ENCODE measurements at places on chromosomes 6 and 20.

- DNase-seq, result no peak
Observed at GRCh38 chr6:44642870-44643522, 255.5 kb downstream of the CDC5L start.

- DNase-seq, result no peak
Observed at GRCh38 chr6:79145301-79145700, 67.2 kb upstream of the PHIP start.

- DNase-seq, result no peak
Observed at GRCh38 chr6:14109411-14109826, 8.2 kb upstream of the CD83 start.

- DNase-seq, result no peak
Observed at GRCh38 chr20:51966296-51966971, 164.1 kb upstream of the SALL4 start.

DNA sequence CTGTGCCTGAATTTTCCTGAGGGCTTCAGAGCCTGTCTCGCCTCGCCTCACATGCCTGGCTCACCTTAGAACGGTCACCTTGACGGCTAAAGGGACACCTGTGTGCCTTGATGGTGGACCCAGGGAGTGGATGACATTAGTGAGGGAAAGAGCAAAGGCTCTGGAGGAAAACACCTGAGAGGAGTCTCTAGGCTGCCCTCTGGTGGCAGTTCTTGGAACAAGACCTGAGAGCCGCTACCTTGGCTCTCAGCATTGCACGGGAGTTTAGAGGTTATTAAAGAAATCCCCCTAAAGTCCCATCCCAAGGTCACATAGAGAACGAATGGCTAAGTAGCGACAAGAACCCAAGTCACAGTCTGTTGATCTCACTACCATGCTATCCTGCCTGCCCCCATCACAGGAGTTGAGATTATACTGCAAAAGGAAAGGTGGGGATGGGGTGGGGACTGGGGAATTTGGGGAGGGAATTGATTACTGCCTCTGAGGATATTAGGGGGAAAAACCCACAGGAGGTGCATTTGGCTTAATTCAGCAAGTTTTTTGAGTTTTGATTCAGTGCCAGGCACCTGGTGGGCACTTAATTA lies 7.9 kb upstream of the CDSN start:
- peak; percentile 72 for DNase-seq

DNA sequence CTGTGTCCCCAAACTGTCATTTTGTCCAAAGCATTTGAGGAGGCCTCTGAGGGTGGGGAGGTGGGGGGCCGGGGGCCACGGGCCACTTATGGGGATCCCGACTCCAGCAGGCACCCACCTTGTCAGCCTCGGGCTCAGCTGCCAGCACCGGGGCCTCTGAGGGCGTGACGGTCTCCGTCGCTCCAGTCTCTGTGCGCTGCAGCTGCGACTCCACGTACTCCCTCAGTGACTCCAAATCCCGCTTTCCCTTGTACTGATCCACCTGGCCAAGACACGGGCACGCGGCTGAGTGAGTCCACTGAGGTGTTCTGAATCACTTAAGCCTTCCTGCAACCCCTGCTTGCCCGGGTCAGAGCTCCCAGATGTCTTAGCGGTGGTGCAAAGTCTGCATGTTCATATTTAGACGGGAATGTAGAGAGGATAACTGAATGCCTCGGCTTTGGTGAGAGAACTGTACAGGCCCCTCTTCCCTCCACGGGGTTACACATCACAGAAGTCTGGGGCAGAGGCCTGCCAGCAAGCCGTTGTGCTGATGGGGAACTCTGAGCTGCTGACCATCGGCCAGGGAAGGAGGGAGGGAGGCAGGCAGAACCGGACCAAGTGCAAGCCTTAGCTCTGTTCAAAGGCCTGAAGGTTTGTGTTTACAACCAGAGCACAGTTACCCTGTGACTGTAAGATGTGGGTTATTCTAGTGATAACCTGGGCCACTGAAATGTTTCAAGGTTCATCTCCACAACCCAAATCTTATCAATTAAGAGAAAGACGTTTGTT lies 21.8 kb downstream of the TXNDC5 start:
- no peak for DNase-seq

DNA sequence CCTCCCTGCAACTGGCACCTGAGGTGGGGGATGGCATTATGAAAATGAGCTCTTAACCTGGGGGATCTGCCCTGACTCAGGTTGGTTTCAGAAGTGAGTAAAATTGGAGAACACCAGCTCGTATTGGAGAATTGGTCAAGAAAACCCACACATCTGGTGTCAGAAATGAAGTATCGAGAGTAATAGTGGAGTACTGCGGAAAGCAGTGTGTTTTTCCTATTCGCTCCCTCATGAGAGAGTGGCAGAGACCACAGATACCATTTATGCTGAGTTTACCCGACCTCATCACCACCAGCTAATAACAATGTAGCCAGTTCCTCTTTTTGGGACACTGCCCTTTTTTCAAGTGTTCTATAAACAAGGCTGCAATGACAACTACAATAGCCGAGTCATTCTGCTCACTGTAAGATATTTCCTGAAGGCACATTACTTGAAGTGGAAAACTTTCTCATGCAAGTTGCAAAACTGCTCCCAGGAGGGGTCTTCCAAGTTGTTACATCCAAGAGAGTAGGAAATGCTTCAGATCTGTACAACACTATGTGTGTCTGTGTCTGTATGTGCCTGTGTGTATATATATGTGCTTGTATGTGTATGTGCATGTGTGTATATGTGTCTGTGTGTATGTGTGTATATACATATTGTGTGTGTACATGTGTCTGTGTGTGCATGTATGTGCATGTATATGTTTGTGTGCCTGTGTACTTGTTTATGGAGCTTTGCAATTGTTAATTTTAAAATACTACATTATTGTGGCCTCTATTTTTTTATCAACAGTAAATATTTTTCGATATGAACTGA lies 106.0 kb upstream of the CST7 start:
- DNase-seq, result no peak

GRCh38 chr6:47098570-47098993 lies 56.5 kb upstream of the ADGRF1 start:
- no peak for DNase-seq

- DNase-seq, result no peak
Observed at GRCh38 chr6:126195625-126196236, 144.2 kb upstream of the CENPW start.

- DNase-seq, result peak; percentile 50
Observed at GRCh38 chr6:170516783-170517616, 36.1 kb downstream of the PSMB1 start.

- DNase-seq, result no peak
Observed at GRCh38 chr6:137768935-137769334, 98.1 kb upstream of the TNFAIP3 start.

- DNase-seq, result no peak
Observed at GRCh38 chr6:12395898-12396297, 105.7 kb downstream of the EDN1 start.

- DNase-seq, result peak; percentile 54
Observed at GRCh38 chr20:13231031-13231752, 10.1 kb downstream of the ISM1 start.

DNA sequence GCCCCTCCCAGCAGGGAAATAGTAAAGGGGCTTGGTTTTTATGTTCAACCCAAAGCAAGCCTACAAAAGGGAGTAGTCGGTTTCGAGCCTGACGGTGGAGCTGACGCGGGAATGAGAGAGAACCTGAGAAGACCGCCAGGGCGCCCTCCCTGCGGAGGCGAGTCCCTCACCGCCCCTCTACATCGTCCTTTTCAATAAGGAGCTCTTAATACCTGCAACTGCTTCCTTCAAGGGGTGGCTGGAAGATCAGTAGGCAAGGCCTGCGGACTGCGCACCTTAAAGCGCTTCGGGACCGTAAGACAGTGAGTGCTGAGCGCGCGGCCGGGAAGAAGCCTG lies 709 bp upstream of the ZNF76 start:
- DNase-seq, result no peak

DNA sequence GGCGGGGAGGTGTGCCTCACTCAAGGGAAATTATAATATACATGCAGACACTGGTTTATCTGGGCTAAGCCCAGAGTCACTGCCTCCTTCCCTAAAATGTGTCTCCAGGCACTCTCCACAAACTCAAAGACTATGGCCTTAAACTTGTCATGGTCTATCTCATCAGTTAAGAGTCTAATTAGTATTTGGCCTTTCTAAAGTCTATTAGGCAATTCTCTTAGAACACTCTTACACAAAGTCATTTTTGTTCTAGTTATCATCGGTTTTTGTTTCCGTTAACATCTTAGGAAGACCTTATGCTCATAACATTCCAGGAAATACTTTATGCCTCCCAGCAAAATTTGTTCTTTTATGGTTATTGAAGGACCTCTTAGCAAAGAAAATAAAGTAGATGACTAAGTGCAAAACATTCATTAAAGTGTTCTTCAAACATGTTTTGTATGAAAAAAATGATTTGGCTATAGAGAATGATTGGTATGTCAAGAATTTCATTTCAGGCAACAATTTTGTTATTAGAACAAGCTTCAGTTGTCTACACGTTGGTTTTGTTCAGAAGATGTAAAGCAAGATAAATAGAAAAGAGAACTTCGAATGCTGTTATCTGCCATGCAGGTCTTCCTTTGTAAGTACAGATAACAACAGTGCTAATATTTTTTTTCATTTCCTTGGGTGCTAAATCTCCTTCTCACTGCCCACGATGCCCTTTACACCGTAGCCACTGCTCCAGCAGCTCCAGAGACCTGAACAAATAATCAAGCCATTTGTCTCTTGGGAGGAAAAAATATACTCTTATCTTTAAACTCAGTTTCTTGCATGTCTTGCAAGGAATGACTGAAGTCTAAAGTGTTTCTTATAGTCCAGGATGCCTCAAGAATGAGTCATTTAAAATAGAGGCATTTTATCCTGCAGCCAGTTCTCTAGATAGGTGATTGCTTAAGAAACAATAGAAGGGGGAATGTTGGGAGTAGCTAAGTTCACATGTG lies 170.4 kb downstream of the HTR1B start:
- DNase-seq, result no peak

DNA sequence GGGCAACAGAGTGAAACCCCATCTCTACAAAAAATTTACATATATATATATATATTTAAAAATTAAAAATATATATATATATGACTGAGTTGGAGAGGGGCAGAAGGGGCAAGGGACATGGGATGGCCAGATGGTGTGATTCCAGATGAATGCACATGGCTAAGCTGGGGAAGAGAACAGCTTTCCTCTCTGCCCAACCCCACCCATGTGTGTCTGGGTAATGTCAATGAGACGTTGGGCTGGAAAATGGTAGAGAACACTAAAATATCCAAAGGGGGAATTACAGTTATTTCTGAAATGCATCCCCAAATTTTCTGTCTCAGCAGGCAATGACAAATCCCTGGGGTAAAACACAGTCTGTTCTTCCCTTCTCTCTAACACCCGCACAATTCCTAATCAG lies 31.2 kb upstream of the CCND3 start:
- DNase-seq, result no peak

- no peak for DNase-seq
Observed at GRCh38 chr20:44542890-44543289, 21.0 kb upstream of the SERINC3 start.

GRCh38 chr20:18588574-18588933 lies 700 bp downstream of the DTD1 start:
- DNase-seq, result peak; percentile 36

GRCh38 chr20:10495173-10495572 lies 60.1 kb downstream of the SLX4IP start:
- no peak for DNase-seq

DNA sequence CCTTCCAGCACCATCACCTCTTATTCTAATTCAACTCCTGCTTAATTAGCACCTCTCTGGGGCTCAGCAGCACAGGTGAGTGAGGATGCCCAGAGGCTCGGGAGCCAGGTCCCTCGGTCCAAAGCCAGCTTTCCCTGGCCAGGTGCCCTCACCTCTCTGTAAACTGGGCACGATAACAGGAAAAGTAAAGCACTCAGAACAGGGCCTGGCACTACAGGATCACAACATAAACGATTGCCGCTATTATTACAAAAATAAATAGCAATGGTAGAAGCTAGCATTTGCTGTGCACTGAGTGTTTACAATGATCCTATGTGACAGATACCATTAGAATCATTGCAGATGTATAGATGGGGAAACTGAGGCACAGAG lies 2.6 kb downstream of the BPIFB2 start:
- no peak for DNase-seq

GRCh38 chr20:47353692-47354463 lies 2.6 kb downstream of the ZMYND8 start:
- no peak for DNase-seq

- DNase-seq, result no peak
Observed at GRCh38 chr6:36109092-36109491, 21.2 kb upstream of the MAPK13 start.

GRCh38 chr20:34632870-34633452 lies 43.9 kb downstream of the PIGU start:
- DNase-seq, result no peak

GRCh38 chr6:5744497-5744896 lies 262.2 kb downstream of the NRN1 start:
- no peak for DNase-seq

DNA sequence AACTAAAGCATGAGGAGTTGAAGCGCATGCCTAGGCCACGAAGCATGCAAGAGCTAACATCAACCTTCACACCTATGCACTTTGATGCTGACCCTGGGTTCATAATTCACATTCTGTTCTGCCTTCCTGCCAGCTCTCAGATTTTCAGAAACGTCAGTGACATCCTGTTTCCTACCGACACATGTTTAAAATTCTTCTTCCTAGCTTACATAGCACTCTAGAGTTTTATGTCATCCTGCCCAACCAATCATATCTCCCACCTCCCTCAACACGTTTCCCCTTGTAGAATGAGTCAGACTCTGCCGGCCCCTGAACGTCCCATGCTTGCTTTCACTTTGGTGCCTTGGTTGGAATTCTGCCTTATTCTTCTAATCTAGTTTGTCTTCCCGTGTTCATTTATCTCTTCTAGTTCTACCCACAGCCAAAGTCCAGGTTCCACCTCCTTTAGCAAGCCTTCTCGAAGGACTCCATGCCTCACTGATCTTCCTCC lies 97.2 kb upstream of the MAP7 start:
- DNase-seq, result no peak

GRCh38 chr6:4512051-4512471 lies 264.1 kb upstream of the CDYL start:
- DNase-seq, result no peak

- peak; percentile 79 for DNase-seq
Observed at GRCh38 chr20:33685328-33686099, 671 bp downstream of the E2F1 start.

All from activated naive CD8-positive, alpha-beta T cell treated with anti-CD3 and anti-CD28 coated beads, Interleukin-2, amount 10 ng/mL, durations not matched to agents 7 days and 5 days (primary cell).